Keratinocyte (primary cell): ENCODE measurements at places on chromosomes 4 and X.

- DNase-seq: no peak
These were observed 4.7 kb upstream of the NKX6-1 start for GRCh38 chr4:84503495-84504437.

DNA sequence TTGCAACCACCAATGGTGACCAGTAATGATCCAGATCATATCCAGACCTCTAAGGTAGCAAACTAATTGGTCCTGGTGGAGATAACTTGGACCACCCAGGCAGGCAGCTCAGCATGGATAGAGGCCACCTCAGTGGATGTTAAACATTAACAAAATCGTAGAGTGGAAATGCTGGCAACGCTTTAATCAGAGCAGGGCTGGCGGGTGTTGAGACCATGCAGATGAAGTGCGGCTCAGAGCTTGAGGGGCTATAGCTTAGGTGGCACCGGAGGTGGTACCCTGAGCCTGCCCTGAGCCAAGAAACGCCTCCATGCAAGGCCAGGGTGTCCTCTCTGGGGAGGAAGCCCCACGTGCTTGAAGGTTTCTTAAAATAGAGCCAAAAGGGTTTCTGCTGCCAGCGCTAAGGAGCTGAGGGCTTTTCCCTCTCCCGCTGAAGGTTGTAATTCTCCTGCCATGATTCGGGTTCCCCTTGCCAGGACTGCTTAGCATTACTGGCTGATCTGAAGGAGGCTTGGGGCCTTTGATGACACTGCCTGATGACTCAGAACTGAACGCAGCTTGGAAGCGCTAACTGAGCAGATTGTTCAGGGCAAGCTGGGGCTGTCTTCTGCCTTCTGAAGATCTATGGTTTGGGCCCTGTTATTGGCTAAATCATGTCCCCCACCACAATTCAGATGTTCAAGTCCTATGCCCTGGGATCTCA, 177.8 kb upstream of the ATP6AP2 start:
- DNase-seq: no peak

DNA sequence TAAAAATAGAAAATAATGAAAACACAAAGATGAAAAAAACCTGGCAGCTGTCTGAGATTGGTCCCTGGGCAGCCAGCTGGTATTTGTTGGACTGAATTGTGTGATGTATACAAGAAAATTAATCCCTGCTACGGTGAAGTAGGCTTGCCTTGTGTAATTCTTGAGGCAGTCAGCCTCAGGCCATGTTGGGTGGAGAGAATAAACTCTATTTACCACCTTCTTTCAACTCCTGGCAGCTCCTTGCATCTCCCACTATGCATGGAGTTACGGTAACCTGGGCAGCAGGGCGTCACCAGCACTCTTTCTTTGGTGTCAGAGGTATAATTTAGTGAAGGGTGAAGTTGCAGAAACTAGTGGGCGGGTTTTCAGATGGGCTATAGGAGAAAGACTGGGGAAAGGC, 3.5 kb downstream of the SPIN2A start:
- no peak for DNase-seq

DNA sequence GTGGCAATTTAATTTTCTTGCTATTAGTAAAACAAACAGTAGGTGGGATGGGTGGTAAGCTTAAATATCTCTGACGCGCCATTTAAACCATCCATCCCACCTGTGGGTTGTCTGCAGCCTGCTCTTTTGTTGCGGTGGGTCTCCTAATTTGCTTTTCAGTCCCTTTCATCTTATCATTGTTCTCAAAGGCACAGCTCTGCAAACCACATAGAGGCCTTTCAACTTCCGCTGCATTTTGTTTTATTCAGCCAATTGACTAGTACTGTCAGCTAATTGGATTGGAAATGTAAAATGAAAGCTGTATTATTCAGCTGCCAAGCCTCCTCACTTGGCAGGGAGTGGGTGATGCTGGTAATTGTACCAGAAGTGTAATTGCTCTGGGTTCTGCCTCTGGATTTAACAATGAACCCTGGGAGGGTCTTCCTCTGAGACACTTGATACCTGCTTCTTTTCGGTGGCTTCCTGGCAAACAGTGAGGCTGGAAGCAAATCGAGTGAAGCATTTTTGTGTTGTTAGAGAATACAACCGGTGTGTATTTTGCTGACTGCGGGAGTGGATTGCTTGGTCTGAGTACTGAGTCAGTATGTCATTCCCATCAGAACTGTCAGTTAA, 165.6 kb downstream of the FRAS1 start:
- no peak for DNase-seq

DNA sequence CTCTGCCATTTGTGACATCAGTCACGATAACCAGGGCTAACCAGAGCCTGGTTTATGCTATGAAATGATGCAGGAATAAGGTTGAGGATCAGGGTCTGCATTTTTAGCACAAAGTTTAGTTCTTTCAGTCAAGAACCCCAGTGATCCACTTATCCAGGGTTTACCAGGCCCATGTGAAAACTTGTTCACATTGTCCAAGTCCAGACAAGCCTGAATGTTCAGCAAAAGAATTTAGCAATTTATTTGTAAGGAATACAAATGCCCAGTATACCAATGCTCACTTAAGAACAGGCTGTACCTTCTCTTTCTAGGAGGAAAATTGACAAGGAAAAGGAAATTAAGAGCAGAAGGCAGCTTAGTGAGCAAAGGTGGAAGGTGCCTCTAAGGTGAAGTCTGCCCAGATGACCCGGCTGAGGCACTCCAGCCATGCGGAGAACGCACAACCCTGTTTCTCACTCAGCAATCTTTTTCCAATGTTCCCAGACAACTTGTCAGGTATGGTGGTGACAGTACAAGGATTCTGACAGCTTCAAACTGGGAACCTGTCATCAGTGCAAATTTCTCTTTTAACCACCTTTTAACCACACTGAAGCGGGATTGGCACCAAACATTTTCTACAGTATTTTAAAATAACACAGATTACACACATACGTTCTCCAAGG, 54.0 kb downstream of the TBC1D9 start:
- DNase-seq: no peak

DNA sequence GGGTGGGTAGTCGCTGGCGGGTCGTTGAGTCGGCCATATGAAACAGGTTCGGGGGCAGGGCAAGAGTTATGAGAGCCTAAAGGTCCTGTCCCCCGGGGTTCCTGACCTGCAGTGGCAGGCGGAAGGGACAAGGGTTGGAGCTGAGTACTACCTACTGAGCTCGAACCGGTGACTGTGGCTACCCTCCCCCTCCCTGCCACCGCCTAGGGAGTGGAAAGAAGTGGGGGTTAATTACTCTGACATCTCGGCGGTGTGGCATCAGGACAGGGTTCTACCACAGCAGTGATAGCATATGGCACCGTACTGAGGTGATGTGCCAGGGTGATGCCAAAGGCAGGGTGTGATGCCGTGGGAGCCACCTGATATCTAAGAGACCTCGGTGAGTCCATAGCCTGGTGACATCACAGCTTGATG, 307 bp downstream of the ATG4A start:
- DNase-seq: no peak

- DNase-seq: no peak
These were observed 15.0 kb downstream of the RBMX start for GRCh38 chrX:136865270-136866158.

DNA sequence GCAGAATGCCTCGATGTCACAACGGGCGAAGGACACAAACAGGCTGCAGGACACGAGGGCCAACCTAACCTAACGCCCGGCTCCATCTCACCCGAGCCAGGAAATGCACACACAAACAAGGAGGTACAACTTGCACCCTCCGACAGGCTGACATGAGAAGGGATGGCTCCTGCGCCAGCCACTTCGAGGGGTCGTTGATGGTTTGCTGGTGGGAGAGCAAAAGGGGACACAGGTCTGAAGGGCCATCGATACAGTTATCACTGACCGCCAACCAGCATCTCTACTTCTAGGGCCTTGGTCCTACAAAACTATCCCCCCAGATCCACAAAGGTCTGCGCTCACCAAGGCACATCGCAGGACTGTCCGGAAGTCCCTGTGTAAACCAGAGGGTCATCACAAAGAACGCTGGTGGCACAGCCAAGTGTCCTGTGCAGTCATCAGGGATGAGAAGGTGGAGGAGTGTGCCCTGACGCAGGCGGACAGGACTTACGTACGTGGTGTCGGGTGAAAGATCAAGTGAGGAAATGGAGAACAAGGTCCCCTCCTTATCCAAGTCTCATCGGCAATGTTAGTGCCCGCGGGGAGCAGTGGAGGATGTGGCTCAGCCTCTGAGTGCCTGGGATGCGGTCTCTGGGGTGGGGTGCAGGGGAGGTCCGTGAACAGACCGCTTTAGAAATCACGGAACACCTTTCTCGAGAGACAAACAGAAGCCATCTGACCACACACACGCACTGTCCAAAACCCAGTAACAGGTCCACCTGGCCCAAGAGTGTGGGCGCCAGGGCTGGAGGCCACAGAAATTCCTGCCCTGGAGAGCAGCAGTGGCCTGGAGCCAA, 7.0 kb downstream of the MXD4 start:
- DNase-seq: no peak

- DNase-seq: no peak
These were observed 4.1 kb downstream of the ABCB7 start for GRCh38 chrX:75151827-75152592.

DNA sequence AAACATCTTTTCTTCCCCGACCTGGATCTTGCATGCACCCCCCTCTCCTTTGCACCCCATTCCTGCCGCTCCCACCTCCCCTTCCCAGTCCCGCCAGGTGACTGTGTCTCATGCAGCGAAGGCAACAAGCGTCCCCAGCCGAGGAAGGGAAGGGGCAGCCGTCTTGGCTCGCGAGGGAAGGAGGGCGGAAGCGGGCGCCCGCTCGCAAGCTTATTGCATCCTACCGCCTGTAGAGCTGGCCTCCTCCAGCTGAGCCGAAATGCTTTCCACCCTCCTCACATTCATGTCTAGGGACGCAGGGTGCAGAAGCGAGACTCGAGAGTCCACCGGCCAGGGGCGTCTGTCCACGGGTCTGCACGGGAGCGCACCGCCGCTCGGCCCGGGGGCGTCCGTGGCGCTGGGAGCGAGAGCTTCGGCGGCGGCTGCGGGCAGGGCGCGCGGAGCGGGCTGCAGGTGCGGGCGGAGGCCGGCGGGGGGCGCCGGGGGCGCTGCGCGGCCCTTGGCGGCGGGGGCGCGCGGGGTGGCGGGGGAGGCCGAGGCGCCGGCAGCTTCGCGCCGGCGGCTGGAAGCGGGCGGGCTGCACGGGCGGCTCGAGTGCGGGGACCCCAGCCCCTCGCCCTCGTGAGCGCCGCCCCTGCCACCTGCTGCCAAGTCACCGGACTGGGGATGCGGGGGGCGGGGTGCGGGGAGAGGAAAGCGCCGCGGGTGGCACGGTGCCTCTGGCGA, at the start of gene KCNIP4:
KCNIP4 (minus strand) TSS at position 426 of the 726 bp plus-strand sequence.
- no peak for DNase-seq

DNA sequence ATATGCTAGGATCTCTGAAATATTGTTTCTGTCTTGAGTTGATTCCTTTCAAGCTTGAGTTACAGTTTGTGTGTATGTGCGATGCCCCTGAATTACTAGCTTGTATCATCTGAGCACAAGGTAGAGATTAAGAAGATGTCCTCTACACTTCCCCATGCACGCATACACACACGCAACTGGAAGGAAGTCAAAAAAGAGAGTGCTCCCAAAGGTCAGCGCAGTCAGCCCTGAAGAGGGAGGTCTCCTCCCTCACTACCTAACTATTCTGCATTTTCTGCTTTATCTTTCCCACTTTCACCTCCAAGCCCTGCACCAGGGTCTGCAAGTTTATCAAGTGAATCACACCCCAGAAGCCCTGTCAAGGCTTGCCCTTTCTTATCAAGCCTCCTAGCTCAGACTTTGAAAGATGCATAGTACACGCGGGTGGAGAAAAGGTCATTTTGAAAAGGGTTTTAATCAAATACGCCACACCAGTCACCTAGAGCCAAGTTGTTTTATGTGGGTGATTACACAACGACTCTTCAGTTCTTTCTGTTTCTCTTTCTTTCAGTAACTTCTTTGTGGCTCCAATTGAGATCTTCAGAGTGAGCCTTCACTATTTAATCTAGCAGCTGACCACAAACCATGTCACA, 127.7 kb downstream of the ASB9 start:
- no peak for DNase-seq

GRCh38 chr4:86256086-86256485, 103.8 kb downstream of the MAPK10 start:
- no peak for DNase-seq

GRCh38 chr4:151233600-151233999, 43.4 kb upstream of the PRSS48 start:
- no peak for DNase-seq

DNA sequence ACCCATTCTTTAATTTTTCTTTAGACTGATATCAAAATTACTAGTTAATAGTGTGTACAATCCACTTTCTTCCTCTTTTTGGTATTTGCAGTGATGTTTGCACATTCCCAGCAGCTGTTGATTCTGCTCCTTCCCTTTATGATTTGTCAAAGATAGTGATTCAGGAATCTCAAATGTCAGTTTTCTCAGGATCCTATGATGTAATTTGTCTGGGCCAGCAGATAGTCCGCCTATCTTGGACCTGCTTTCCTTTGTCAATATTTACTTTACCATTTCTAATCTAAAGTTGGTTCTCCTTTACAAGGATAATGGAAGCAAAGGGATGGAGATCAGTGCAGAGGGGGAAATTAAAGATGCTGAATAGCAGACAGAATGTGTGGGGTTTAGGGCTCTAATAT, 122.1 kb downstream of the REELD1 start:
- no peak for DNase-seq

- no peak for DNase-seq
These were observed 56.3 kb downstream of the ZAR1 start for GRCh38 chr4:48546336-48546735.

DNA sequence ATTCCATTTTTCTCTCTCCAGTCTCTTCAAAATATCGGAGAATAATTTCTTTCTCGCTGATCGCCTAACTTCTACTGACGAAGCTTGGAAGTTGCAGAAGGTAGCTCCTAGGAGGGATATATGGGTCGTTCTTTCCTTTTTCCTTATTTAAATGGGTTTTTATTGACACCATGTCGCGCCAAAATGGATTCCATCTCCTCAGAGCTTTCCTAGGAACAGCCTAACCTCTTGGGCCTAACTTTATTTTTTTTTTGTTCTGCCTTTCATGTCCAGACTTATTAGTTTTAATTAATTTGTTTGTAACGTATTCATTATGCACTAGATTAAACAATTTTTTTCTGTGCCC, 359.4 kb upstream of the ZCCHC13 start:
- DNase-seq: no peak

GRCh38 chr4:185726931-185727330, 85.1 kb downstream of the SORBS2 start:
- DNase-seq: no peak

- DNase-seq: no peak
These were observed 648 bp upstream of the MSMO1 start for GRCh38 chr4:165326831-165327210.

DNA sequence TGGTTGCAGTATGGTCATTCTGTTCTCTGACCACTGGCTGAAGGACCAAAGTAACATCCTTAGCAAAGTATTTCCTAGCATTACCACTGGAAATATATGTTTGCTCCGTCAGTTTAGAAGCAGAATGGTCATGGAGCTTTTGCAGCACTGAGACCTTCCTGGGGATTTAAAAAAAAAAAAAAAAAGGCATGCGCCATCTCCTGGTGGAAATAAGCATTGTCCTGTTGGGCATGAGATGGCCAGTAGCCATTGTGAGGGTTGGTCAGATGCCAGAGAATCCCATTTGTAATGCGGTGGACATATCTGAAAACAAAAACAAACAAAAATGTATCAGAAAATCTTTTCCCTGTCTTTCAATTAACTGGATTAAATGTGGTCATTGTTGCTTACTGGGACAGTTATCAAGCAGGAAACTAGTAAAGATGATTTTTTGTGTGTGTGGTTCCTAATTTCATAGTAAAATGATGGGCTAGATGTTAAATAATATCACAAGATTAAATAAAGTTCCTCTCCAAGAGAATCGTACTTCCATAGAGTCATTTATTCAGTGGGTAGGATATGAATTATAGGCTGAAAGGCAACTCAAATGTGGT, 139.6 kb downstream of the SOWAHB start:
- no peak for DNase-seq
